Prostate gland (tissue), 2 donors: ENCODE measurements at places on chromosomes 1 and 21.
A peak's percentile ranks its signal among the peaks of the same experiment; 100 is the strongest.

GRCh38 chr21:29155118-29155932 is 24.9 kb downstream of the MAP3K7CL start:
- H3K36me3 ChIP-seq = no peaks in the 10 kb centered on the region
- H3K4me3 ChIP-seq = peak overlapping the region; percentile 14
- DNase-seq = peak; percentile 68
- H3K27me3 ChIP-seq = no peaks in the 10 kb centered on the region

DNA sequence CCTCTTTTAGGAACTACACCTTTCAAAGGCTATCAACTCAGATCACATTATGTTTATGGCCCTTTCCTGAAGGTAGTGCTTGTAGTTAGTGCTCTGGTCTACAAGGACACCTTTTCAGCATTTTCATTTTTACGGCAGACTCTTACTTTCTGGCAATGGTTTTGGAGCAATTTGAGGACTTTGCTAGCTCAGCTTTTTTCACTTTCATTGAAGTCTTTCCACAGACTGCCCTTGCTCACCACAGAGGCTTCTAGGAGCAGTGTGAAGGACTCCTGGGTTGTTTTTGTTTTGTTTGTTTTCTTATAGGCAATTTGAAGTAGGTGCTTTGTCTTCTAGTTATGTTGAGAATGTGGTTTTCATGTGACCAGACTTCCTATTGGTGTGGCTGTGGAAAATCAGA is 43.1 kb downstream of the CD55 start:
- DNase-seq = no peak
- no peaks in the 10 kb centered on the region for H3K27me3 ChIP-seq
- H3K27ac ChIP-seq = no peak overlapping the region
- H3K4me3 ChIP-seq = no peak overlapping the region
- H3K36me3 ChIP-seq = no peaks in the 10 kb centered on the region

DNA sequence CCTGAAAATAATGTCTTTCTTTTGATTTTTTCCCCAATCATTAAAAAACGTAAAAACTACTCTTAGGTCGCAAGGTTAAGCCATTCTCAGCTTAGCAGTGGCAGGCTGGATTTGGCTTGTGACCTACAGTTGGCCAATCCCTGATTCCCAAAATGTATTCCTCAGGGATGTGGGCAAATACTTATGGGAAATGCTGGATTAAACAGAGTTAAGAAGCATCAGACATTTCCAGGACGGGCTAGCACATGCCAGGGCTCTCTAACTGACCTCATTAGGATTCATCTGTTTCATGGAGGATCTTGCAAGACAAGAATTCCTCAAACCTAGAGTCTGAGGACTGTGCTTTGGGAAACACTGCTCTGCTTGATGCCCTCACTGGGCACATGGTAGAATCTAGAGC is 982 bp upstream of the IL24 start:
- no peak for DNase-seq
- no peak overlapping the region for H3K27ac ChIP-seq
- H3K36me3 ChIP-seq = no peaks in the 10 kb centered on the region
- no peaks in the 10 kb centered on the region for H3K4me1 ChIP-seq

GRCh38 chr1:36803868-36804570 is 230.3 kb downstream of the GRIK3 start:
- H3K4me3 ChIP-seq = no peak overlapping the region
- no peak for DNase-seq
- H3K36me3 ChIP-seq = no peaks in the 10 kb centered on the region
- no peaks in the 10 kb centered on the region for H3K27me3 ChIP-seq
- H3K4me1 ChIP-seq = no peaks in the 10 kb centered on the region

DNA sequence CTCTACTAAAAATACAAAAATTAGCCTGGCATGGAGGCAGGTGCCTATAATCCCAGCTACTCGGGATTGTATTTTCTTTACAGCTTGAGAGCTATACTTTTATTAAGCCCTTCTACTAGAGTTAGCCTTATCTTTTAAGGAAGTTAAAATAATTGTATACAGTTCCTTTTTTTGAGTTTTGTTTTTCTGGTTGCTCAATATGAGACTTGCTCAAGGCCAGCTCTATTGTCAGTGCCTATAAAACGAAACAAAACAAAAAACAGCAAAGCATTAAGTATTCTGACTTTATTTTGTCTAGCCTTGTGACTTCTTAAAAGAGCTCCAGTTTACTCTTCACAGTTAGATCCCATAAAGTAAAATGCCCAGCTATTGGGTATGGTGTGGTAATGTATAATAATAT is 17.2 kb downstream of the PKN2 start:
- no peak for DNase-seq
- H3K27ac ChIP-seq = no peak overlapping the region
- no peaks in the 10 kb centered on the region for H3K4me1 ChIP-seq
- no peak overlapping the region for H3K4me3 ChIP-seq

- peaks cover 5% of the 10 kb centered on the region for H3K4me1 ChIP-seq
- no peak for DNase-seq
- no peak overlapping the region for H3K27ac ChIP-seq
- H3K27me3 ChIP-seq = no peaks in the 10 kb centered on the region
Measured at GRCh38 chr1:61445269-61445825, 279.6 kb downstream of the TM2D1 start.

GRCh38 chr1:185961664-185962063 is 227.5 kb downstream of the HMCN1 start:
- no peak overlapping the region for H3K4me3 ChIP-seq
- no peak for DNase-seq
- H3K4me1 ChIP-seq = no peaks in the 10 kb centered on the region
- no peak overlapping the region for H3K27ac ChIP-seq
- no peaks in the 10 kb centered on the region for H3K27me3 ChIP-seq
- H3K36me3 ChIP-seq = no peaks in the 10 kb centered on the region

DNA sequence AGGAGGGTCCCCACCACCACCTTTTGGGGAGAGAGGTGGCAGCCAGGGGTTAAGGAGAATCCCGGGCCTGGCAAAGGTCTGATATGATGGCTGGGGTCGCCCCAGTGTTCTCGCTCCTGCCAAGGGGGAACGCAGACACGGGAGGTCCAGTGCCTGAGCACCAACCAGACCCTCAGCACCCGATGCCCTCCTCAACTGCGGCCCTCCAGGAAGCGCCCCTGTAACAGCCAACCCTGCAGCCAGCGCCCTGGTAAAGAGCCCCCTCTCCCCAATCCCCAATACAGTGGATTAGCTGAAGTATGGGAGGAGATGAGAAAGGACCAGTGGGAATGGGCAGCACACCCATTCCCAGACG is 10.4 kb downstream of the ADAMTSL4 start:
- DNase-seq = no peak
- peaks cover 26% of the 10 kb centered on the region for H3K4me1 ChIP-seq
- H3K4me3 ChIP-seq = no peak overlapping the region
- H3K36me3 ChIP-seq = no peaks in the 10 kb centered on the region
- no peaks in the 10 kb centered on the region for H3K27me3 ChIP-seq
- H3K27ac ChIP-seq = peak overlapping the region; percentile 100

- H3K4me3 ChIP-seq = no peak overlapping the region
- peak; percentile 81 for DNase-seq
- H3K27me3 ChIP-seq = no peaks in the 10 kb centered on the region
- H3K36me3 ChIP-seq = no peaks in the 10 kb centered on the region
Measured at GRCh38 chr1:19786988-19787423, 12.7 kb downstream of the TMCO4 start.

- no peak for DNase-seq
- no peak overlapping the region for H3K27ac ChIP-seq
- H3K27me3 ChIP-seq = no peaks in the 10 kb centered on the region
Measured at GRCh38 chr1:76105372-76105771, 30.8 kb downstream of the ST6GALNAC3 start.

DNA sequence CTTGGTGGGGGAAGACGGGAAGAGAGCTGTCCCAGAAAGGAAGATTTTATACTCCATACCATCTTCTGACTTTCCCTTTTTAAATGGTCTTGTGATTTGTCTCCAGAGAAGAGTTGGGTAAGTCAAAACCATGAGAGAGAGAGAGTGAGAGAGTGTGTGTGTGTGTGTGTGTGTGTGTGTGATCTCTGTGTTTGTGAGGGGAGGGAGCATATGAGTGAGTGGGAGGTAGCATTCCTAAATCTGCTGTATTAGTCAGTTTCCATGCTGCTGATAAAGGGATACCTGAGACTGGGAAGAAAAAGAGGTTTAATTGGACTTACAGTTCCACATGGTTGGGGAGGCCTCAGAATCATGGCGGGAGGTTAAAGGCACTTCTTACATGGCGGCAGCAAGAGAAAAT is 102.0 kb upstream of the VANGL1 start:
- no peak for DNase-seq
- no peak overlapping the region for H3K27ac ChIP-seq
- no peaks in the 10 kb centered on the region for H3K27me3 ChIP-seq
- H3K4me1 ChIP-seq = no peaks in the 10 kb centered on the region

- no peak for DNase-seq
- H3K27ac ChIP-seq = no peak overlapping the region
- no peak overlapping the region for H3K4me3 ChIP-seq
Measured at GRCh38 chr1:42822800-42823392, 5.7 kb upstream of the SVBP start.

- H3K27ac ChIP-seq = peak overlapping the region; percentile 81
- no peaks in the 10 kb centered on the region for H3K36me3 ChIP-seq
- no peaks in the 10 kb centered on the region for H3K27me3 ChIP-seq
- DNase-seq = peak; percentile 81
- peak overlapping the region; percentile 1 for H3K4me3 ChIP-seq
- H3K4me1 ChIP-seq = peaks cover 16% of the 10 kb centered on the region
Measured at GRCh38 chr1:244322791-244323521, 128.8 kb downstream of the ADSS2 start.

DNA sequence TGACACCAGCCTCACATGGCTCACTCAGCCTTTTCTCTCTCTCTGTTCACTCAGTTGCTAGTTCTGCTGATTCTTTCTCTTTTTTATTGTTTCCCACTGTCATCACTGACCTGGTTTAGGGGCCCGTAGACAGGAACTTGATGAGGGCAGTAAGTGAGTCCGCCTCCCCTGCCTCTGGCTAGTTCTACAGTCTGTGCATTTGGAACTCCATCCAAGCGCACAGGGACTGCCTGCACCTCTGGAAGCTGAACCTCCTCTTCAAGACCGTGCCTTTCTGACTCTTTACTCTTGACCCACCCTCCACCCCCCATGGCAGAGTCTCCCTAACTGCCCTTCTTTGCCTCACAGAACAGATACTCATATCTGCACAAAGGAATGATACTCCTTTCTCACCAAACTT is 4.2 kb downstream of the TENT5C start:
- H3K27me3 ChIP-seq = no peaks in the 10 kb centered on the region
- no peak overlapping the region for H3K27ac ChIP-seq
- no peak for DNase-seq
- no peaks in the 10 kb centered on the region for H3K36me3 ChIP-seq

- H3K4me1 ChIP-seq = no peaks in the 10 kb centered on the region
- no peaks in the 10 kb centered on the region for H3K36me3 ChIP-seq
- no peak for DNase-seq
- H3K27me3 ChIP-seq = no peaks in the 10 kb centered on the region
- H3K4me3 ChIP-seq = no peak overlapping the region
- no peak overlapping the region for H3K27ac ChIP-seq
Measured at GRCh38 chr21:43767498-43767983, 8.6 kb downstream of the CSTB start.

DNA sequence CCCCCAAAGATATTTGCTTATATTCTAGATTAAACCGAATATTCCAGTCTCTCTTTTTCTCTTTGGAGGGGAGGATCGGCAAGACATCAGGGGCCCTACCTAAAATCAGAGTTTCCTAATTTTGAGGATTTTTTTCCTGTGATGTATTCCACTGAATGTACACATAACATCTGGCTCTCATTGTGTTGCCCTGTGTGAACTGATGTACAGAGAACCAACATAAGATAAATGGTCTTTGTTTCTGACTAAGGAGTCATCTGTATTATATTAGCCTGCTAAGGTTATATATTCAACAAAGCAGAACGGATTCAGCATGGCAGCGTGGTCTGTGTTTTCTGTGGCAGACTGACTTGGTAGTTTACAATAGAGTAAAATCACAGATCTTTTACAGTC is 114.8 kb upstream of the NCAM2 start:
- H3K27me3 ChIP-seq = no peaks in the 10 kb centered on the region
- H3K4me3 ChIP-seq = no peak overlapping the region
- no peaks in the 10 kb centered on the region for H3K36me3 ChIP-seq
- H3K4me1 ChIP-seq = no peaks in the 10 kb centered on the region
- H3K27ac ChIP-seq = no peak overlapping the region

- no peaks in the 10 kb centered on the region for H3K4me1 ChIP-seq
- H3K27ac ChIP-seq = no peak overlapping the region
- H3K36me3 ChIP-seq = no peaks in the 10 kb centered on the region
Measured at GRCh38 chr21:25506887-25507286, 100.4 kb downstream of the MRPL39 start.

DNA sequence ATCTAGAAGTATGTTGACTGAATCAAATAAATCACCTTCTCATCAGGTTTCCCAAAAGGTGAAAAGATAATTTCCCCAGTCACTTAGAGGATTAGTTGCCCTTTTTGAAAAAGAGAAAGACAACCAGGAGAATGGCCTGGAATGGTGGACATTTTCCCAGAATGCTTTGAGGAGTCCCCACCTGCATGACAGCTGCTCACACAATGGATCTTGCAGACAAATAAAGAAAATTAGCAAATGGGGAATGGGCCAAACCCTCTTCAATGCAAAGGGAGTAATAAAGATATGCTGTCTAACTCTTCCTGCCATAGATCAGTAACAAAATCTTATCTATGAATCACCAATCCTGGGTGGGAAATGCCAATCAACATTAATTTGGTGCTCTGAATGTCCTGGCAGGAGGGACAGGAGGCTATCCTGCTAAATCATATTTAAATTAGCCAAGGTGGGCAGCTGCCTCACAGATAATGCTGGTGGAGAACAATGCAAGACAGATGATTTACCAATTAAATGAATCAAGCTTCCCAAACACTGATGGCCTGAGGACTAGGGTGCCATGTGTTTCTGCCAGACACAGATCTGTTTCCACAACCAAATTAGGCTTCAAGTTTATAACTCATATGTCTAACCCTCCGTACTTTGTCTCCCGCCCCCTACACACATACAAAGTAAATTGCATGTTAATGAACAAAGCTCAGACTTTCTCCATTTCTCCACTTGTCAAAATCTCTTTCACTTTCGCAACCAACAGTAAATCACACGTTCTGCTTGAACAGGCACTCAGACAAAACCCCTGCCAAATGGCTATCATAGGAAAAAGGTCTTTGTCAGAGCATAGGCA is 488.0 kb upstream of the PLXNA2 start:
- no peaks in the 10 kb centered on the region for H3K4me1 ChIP-seq
- no peak overlapping the region for H3K27ac ChIP-seq
- no peak for DNase-seq

DNA sequence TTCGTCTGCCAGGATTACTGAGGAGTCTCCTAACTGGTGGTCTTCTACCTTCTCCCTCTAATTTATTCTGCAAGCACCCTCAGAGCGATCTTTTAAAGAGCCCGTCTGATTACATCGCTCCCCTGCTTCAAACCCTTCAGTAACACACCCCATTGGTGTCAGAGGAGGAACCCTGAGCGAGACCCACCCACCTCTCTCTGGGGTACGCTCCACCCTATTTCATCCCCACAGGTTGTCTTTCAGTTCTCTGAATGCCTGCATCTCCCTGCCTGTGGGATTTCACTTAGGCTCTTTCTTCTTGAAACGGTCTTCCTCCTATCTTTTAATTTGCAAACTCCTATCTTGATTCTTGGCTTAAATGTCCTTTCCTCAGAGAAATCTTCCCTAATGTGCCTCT is 39.4 kb downstream of the C1orf21 start:
- no peaks in the 10 kb centered on the region for H3K27me3 ChIP-seq
- peaks cover 19% of the 10 kb centered on the region for H3K4me1 ChIP-seq
- H3K4me3 ChIP-seq = no peak overlapping the region
- H3K36me3 ChIP-seq = no peaks in the 10 kb centered on the region

- H3K4me1 ChIP-seq = no peaks in the 10 kb centered on the region
- DNase-seq = no peak
- H3K36me3 ChIP-seq = no peaks in the 10 kb centered on the region
Measured at GRCh38 chr1:240693036-240693435, 81.1 kb upstream of the GREM2 start.
